ENCODE measurements at places on chromosomes 7 and 10.

DNA sequence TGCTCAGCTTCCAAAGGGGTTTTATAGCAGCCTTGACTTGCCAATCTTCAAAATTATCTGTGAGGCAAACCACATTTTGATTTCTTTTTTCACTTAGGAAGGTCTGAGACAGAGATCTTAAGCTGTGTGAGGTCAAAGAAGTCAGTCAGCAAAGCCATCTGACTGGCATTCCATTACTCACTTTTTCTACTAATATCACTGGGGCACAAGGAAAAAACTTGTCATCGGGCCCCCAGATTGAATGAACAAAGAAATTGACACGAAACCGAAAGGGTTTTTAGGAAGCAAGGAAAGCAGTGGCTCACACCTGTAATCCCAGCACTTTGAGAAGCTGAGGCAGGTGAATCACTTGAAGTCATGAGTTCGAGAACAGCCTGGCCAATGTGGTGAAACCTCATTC lies 78.5 kb upstream of the FRMD4A start:
- no peak for DNase-seq

DNA sequence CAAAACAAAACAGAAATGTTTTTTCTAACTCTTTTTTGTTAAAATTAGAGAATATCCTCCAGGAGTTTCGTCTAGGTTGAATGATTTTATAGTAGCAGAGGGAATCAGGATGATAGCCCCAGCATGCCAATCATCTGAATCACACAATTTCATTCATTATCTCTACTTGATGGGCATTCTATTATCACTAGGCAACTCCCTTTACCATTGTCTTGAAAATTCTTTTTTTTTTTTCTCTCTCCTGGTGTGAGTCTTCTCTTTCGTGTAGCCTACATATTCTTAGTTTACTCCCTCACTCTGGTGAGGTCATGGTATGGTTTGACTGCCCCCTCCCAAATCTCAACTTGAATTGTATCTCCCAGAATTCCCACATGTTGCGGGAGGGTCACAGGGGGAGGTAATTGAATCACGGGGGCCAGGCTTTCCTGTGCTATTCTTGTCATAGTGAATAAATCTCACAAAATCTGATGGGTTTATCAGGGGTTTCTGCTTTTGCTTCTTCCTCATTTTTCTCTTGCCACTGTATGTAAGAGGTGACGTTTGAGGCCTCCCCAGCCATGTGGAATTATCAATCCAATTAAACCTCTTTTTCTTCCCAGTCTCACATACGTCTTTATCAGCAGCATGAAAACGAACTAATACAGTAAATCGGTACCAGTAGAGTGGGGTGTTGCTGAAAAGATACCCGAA lies 105.0 kb downstream of the OTUD1 start:
- no peak for DNase-seq

GRCh38 chr7:74430961-74431466 lies 22.7 kb upstream of the GTF2IRD1 start:
- no peak for DNase-seq

GRCh38 chr7:13414661-13415107 lies 574.8 kb downstream of the ETV1 start:
- DNase-seq = no peak

GRCh38 chr10:65265451-65265954 lies 1660.3 kb upstream of the LRRTM3 start:
- no peak for DNase-seq

GRCh38 chr10:42866115-42866995 lies 83.8 kb downstream of the BMS1 start:
- no peak for DNase-seq

GRCh38 chr10:50937230-50937907 lies 51.9 kb upstream of the A1CF start:
- no peak for DNase-seq

- no peak for DNase-seq
Measured at GRCh38 chr7:147013825-147014224, 897.2 kb downstream of the CNTNAP2 start.

GRCh38 chr7:3234851-3235250 lies 66.2 kb upstream of the SDK1 start:
- no peak for DNase-seq

GRCh38 chr10:129857242-129857960 lies 106.7 kb downstream of the EBF3 start:
- DNase-seq = no peak

- DNase-seq = no peak
Measured at GRCh38 chr10:77406764-77407430, 230.7 kb downstream of the KCNMA1 start.

DNA sequence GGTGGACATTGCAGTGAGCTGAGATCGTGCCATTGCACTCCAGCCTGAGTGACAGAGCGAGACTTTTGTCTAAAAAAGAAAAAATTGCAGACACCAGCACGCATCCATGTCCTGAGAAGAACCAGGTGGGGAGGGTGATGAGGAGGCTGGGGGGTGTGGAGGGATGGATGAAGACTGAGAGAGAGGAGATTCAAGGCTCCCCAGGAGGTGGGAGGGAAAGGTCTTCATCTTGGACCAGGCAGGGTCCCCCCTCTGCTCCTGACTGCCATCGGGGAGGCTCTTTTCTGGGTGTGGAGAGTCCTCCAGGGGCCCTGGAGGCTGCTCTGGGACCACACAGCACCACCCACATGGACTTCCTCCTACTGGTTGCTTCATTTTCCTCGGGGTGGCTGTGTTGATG lies 1.5 kb downstream of the SCART1 start:
- no peak for DNase-seq

DNA sequence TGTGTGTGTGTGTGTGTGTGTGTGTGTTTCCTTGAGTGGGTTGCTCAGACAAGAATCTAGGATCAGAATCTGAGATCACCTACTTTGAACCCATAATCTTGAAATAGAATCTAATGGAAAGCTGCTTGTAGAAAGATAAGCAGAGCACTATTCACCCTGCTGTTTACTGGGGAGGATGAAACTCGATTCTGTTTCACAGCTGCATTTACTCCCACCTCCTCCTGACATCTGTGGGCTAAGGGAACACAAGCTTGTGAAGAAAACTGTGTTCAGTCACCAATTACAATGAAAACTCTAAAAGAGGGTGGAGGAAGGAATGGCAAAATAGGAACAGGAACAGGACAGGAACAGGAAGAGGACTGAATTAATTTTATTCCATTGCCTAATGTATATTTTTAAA lies 269.5 kb downstream of the TSPAN12 start:
- DNase-seq = no peak

DNA sequence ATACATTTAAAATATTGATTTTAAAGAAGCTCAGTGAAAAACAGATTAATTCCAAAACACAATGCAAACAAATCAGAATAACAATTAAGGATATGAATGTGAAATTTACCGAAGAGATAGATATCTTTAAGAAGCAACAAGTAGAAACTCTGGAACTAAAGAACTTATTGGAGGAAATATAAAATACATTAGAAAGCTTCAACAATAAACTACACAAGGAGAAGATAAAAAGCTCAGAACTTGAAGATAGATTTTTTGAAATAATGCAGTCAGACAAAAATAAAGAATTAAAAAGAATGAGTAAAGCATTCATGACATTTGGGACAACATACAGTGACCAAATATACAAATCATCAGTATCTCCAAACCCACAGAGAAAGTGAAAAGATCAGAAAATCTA lies 43.2 kb downstream of the HIBADH start:
- DNase-seq = no peak

DNA sequence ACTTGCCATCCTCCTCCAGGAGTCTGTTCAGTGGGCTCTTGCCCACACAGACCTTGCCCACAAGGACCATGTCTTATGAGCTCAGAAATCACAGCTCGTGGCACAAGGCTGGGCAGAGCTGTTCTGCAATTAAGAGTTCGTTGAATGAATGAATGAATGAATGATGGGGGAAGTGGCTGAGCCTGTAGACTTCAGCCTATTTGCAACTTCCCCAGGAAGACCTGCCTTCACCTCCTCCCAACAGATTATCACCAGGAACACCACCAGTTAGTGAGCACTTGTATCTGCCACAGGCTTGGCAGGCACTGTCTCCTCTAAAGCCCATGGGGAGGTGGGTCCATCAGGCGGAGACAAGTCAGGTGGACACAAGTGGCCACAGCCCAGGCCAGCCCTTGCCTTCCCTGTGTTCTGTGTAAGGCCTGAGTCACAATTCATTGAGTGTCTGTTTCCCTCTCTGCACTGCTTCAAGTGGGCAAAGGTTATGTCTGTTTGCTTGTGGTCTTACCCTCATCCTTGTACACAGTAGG lies 1.8 kb upstream of the FGF8 start:
- no peak for DNase-seq

DNA sequence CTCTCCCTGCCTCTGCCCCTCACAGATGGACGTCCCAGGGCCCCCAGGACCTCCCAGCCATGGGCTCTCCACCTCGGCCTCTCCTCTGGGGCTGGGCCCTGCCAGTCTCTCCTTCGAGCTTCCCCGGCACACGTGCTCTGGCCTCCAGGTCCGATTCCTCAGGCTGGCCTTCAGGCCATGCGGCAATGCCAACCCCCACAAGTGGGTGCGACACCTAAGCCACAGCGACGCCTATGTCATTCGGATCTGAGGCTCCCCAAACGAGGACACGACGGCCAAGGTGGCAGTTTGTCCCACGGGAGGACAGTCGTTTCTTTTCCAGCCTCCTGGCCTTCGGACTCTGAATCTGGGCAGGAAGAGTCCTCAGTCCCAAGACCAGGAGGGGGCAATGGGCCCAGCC lies 5.2 kb downstream of the AP4M1 start:
- DNase-seq = no peak

GRCh38 chr10:87507879-87508483 lies 3.3 kb downstream of the MINPP1 start:
- no peak for DNase-seq

- no peak for DNase-seq
Measured at GRCh38 chr7:116216956-116217571, 6.7 kb downstream of the TES start.

GRCh38 chr7:4849390-4849789 lies 12.4 kb downstream of the PAPOLB start:
- no peak for DNase-seq

DNA sequence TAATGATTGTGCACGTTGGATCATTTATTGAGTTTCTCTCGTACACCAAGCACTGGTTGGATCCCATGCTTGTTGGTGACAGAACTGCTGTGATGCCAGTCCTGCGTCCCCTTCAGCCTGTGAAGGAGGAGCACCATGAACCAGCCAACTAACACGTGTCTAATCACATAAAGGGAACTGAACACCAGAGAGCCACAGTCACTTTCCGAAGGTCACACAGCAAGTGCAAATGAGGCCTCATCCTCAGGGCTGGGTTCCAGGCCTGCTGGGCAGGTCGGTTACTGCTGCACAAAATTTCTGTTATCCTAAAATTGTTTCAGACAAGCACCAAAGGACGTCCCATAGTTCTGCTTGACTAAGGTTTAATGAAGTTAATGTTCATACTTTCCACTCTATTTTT lies 332.0 kb upstream of the ZNF32 start:
- no peak for DNase-seq

GRCh38 chr7:82729172-82730030 lies 285.8 kb upstream of the CACNA2D1 start:
- no peak for DNase-seq

DNA sequence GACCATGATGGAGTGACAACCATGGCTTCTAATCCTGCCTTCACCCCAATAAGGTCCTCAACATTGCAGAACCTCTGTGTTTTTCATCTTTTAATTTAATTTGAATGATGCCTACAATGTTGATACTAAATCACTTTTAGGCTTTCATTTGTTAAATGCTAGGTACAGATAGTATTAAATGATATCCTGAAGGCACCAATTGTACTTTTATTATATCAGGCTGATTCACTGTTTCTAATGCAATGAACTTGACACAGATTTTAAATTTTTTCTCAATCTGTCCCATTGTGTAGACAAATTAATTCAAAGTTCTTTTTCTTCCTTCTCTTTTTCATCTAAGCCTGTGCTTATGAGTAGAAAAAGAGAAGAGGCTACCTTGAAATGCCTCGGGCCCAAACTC lies 5.2 kb downstream of the EPDR1 start:
- DNase-seq = no peak

- no peak for DNase-seq
Measured at GRCh38 chr10:14063531-14064285, 267.0 kb downstream of the FRMD4A start.

DNA sequence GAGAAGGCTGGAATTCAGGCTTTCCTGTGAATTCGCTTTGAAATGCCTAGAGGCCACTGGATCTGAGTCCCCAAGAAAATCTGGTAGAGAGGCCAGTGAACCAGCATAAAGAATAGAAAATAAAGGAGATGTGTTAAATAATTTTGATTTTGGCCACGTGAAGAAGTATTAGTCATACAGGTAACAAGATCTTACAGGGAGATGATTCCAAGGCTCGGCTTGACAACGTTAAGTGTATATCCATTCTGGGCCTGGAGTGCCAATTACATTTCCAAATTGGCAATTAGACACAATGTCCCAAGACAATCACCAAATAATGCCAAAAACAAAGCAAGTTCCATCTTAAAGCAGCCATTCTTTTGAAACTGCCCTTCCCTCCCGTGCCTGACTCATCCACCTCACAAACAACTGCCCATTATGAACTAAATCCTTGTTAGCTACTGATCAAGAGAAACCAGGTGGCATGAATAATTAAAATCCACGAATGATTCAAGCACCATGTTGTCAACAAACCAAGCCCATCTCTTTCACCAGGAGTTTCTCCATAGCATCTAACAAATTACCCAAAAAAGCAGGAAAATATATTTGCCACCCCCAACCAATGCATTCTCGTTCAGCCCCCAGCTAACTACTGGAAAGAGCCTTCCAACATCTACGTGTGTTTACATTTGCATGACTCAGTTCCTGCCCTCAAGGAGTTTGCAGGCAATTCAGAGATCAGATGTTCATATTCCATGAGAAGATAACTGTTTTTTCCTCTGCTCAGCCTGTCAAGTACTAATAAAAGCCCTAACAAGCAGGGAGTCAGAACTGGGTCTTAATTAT lies 8.5 kb downstream of the KCNMA1 start:
- DNase-seq = no peak

GRCh38 chr7:69599955-69600709 lies 1.9 kb downstream of the AUTS2 start:
- no peak for DNase-seq

DNA sequence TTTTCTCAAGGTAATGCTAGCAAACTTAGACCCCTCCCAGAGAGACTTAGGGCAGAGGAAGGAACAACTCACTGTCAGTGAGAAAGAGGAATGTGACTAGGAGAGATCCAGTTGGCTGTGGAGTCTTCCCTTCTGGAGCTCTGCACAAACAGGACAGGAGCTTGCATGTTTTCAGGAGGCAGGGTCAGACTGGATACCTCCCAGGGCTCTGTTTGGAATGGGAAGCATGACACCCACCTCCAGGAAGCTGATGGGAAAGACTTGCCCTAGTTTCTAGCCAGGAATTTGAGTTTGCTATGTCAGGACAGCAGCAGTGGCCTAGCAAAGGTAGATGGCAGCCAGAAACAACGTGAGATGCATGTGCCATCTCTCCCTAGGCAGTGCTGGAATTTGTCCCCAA lies 40.6 kb downstream of the GHRHR start:
- DNase-seq = no peak
